ENCODE measurements at places on chromosomes 12 and 14.

DNA sequence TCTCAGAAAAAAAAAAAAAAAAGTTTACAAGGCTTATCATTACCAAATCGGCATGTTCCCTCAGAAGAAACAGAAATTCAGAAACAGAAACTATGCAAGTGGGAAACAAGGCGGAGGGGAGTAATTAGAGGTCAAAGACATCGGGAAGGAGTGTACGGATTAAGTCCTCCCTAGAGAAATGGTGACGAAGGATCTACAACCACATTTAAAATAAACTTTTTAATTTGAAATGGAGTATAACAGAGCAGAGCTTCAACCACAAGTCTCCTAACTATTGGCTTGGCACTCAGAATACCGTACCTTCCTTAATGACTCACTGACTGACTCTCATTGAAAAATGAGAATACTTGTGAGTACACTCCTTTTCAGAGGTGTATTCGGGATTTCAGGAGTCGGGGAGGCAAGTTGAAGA, 908 bp downstream of the ENTPD5 start:
- peak; percentile 80 for DNase-seq

DNA sequence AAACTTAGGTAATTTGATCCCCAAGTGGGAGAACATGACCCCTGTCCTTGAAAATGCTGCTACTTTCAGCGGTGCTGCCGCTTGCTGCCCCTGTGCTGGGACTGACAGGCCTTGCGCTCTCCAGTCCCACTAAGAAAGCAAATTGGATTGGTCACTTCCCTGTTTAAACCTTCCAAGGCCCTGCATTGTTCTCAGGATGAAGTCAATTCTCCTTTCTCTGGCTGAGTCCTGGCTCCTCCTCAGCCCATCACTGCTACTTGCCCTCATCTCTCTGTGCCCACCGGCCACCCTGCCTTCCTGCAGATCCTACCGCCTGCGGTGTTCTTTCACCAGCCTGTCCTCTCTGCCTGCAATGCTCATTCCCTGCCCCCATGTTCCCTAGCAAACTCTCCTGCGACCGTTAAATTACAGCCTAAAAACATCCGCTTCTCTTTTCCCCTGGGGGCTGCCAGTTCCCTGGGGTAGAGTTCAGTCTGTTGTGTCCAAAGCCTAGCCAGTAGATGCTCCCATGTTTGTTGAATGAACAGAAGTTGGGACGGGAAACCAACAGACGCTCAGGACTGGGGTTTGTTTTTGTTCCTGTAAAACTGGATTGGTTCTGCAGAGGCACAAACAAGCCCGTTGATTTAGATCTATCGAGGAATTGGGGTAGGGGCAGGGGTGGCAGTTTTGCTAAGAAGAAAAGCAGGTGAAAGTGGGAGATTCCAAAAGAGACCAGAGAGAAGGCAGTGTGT, 127.3 kb upstream of the HIF1A start:
- DNase-seq, result no peak

DNA sequence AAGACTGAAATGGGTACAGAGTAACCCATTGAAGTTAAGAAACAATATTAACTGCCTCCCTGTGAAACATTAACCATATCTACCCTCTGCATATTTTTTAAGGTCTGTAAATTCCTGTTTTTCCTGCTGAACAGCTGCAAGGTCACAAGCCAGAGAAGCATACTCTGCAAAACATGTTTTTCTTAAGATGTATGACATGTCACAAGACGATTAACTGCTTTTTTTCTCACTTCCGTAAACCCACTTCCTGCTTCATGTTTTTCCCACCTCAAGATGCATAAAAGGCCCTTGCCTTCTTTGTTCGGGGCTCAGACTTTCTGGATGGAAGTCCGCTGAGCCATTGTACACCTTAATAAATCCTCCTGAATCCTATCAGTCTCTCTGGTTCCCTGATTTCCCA, 504.7 kb upstream of the MIS18BP1 start:
- no peak for DNase-seq

DNA sequence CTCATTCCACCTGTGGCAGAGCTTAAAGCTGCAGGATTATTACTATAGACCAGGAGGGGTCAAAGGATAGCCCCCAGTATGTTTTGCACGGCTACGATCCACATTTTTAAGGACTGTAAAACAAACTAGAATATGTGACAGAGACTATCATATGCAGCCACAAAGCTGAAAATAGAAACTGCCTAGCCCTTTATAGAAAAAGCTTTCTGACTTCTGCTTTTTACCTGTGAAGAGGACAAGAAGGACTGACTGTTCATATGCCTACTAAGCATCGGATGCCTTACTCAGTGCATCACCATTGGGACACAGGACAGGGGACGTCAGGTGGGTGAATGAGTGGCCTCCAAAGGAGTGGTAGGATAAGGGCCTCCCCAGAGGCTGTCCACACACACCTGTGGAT, 29.8 kb downstream of the SPTB start:
- DNase-seq, result no peak

- no peak for DNase-seq
Measured at GRCh38 chr12:26732005-26732908, 100.7 kb downstream of the ITPR2 start.

DNA sequence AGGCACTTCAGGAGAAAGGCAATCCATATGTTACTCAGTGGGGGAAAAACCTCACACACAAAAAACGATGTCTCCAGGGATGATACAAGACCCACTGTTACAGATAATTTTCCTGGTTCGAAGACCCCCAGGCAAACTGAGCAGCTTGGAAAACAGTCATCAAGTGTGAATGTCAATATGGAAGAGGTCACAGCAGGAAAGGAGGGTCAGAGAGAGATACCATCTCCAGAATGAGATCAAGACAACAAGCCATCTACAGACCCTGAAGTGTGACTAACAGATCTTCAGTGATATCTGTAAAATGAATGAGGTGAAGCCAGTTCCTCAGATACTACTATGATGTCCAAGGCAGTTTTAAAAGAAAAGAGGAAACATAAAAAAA, 28.6 kb downstream of the GNS start:
- DNase-seq, result no peak

DNA sequence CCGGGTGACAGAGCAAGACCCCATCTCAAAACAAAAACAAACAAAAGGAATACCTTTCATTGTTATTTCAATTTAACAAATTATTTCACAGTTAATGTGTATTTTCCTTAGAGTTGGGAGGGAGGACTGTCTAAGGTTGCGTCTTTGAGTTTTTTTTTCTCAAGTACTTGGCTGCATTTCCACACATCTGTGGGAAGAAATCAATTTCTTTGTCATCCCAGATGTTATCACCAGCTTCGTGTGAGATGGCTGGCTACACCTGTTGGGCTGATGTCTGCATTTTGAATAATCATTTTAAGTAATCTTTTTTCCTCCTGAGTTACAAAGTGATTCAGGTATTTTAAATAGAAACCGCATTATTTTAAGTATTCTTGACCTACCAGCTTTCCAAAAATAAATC, 59.4 kb downstream of the EML1 start:
- no peak for DNase-seq

- no peak for DNase-seq
Measured at GRCh38 chr12:57105011-57105753, 6.0 kb downstream of the STAT6 start.

DNA sequence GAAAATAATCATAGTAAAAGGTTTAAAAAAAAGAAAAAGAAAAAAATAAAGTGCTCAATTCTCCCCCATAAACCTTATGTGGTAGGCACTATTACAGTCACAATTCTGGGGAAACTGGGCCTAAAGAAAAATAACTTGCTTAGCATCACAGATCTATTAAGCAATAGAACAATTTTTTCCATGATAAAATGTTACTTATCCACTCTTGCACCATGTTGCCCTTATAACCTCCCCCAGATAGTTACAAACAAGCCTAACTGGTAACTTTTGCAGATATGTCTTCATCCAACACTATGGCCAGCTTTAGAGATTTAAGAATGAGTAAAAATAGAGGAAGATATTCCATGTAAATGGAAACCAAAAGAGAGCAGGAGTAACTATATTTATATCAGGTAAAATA, 164.8 kb downstream of the DUSP6 start:
- DNase-seq, result no peak

DNA sequence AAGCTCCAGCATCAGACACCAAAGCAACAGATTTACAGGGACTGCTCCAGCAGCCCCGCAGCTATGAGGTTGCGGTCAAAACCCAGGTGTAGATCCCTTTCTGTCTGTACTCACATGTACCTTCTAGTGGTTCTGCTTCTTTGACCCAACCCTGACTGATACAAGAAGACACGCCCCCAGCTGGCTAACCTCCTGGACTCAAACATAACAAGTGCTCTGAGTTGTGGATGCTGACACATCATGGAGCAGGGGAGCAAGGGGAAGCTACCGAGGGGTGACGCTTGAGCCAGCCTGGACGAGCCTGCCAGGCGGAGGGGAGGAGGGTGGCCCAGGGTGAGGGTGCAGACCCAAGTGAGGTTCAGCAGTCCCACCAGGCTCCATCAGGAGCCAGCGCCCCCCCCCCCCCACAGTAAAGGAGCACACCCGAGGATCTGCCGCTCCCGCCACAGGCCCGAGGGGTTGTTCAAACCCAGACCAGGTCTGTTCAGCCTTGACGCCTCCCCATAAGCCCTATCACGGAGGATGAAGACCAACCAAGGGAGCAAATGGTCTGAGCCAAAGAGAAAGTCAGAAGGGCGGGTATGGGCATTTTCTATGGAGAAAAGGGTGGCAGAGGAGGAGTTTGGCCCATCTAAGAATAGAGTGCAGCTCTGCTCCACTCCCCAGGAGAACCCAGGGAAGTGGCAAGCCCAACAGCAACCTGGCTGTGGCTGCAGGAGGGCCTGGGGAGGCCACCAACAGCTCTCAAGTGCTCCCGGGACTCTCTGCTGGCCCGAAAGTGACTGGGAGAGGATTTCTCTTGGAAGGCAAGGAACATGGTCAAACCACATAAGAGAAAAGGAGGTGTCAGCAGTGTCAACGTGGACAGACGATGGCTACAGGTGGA, 229.4 kb downstream of the BCL11B start:
- no peak for DNase-seq

- DNase-seq, result no peak
Measured at GRCh38 chr12:132197581-132198354, 53.5 kb downstream of the NOC4L start.

GRCh38 chr14:67461996-67462395, 26.5 kb downstream of the TMEM229B start:
- DNase-seq, result no peak

DNA sequence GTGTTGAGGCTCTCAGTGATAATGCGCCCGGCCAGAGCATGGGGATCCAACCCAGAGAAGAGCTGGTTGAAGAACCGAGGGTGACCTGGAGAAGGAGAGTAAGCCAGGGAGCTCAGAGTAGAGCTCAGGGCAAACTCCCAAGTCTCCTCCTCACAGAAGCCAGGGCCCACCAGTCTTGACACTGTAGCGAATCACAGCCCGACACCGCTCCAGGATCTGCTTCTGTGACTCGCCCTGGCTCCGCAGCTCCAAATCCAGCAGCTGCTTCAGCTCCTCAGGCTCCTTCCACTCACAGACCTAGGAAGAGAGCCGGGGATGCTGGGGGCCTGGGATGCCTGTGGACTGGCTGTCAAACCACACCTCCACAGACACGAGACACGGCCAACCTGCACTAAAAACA, 8.2 kb upstream of the ZNF740 start:
- peak; percentile 81 for DNase-seq

DNA sequence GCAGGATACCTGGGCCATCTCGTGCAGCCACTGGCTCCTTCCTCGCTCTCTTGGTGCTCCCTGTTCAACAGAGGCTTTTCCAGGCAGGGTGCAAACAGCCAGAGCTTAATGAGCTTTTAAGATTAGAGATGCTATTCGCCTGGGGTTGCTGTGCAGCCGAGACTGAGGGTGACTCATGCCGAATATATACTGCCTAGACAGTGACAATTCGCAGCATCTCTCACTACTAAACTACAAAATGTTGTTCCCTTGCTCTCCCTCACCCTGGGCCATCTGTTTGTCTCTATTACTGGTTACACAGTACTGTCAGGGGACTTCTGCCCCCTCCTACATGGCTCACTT, 26.0 kb upstream of the TESC start:
- DNase-seq, result no peak

GRCh38 chr12:124778411-124778810, 85.3 kb downstream of the SCARB1 start:
- no peak for DNase-seq

DNA sequence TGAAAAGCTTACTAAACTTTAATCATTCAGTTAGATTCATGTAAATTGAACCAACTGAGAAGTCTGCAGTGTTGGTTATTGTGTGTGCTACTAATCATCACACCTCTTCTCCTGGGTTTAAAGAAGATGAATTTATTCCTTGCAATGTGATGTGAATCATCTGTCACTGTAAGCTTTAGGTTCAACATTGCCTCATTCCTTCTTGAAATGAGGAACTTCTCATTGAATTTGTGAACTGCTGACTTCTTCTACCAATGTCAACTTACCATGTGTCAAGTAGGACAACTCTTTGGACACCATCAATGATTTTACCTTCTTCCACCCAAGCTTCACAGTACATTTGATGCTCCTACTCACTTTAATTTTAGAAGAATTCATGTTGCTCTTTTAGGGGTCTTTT, 17.4 kb upstream of the PRB2 start:
- no peak for DNase-seq

DNA sequence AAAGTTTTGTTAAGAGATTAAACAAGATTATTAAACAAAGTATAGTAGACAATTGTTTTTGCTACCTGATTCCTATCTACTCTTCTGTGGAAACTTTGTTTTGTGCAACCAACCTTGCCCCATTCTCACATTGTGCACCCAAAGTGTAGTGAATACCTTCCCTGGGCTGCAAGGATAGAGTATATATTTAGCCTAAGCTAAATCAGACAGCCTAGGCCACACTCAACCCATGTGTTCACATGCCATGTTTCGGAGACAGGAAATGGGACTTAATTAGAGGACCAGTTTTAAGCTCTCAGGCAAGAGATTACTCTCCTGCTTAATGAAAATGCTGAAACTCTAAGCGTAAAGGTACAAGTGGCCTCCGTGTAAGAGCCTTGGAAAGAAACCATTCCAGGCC, 734.9 kb upstream of the USP15 start:
- DNase-seq, result no peak

- DNase-seq, result no peak
Measured at GRCh38 chr14:68711561-68712309, 81.1 kb downstream of the ZFP36L1 start.

GRCh38 chr12:56993346-56993745, 13.0 kb downstream of the ZBTB39 start:
- no peak for DNase-seq

DNA sequence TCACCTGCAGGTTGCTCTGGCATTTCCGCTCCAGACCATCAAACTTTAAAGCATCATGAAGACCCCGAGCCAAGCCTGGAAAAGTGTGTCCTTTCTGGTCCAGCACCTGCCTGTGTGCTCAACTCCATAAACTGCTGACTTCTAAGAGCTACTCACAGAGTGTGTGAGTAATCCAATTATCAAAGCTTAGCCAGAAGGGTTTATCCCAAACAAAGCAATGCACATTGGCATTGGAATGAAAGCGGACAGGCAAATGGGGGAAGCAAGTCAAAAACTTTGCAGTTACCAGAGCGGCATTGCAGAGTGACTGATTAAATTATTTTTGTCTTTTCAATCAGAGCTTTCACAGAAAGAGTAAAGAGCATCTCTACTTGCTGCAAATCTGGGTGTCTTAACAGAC, 1262.4 kb upstream of the SEL1L start:
- DNase-seq, result no peak

GRCh38 chr12:7264538-7264937, 39.3 kb upstream of the ACSM4 start:
- no peak for DNase-seq

GRCh38 chr12:102407776-102408486, 72.4 kb downstream of the IGF1 start:
- DNase-seq, result no peak

Data from fibroblast of skin of right quadriceps (primary cell).